ENCODE measurements at places on chromosomes 4 and X.

DNA sequence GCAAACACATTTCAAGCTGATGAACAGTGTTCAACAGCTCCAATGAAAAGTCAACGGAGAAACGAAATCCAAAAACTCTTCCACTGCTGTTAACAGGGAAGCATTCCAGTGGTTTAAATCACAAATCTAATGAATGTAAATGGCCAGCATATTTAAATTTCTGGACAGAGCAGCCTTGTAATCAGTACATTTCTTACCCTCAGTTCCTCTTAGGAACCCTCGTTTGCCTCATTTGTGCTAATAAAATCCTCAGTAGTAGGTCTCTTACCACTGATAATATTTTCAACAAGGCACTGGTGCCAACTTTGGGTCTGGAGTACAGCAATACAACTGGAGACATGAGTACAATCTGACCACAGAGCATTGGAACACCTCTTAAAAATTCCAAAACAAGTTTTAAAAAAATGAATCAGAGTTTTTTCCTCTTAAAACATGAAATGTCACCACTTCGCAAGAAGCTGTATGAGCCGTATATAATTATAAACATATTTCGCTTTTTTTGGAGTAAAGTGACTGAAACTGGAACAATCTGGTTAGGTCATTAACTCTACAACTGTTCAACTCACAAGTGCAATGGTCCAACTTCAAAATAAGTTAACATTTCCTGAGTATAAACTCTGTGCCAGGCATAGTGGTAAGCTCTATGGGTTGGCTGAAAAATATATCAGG, 211.2 kb downstream of the CPEB2 start:
- no peak for DNase-seq

DNA sequence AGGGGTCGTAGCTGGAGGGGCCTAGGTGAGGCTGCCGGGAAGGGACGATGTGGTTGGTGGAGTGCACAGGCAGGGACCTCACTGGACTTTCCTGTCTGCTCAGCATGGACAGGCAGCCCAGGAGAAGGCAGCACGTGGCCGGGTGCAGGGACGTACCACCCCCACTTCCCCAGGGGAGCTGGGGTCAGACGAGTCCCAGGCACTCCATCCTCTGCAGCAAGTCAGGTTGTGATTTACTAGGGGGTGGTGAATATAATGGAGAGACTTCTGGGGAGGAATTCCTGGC, 1.5 kb upstream of the CTBP1 start:
- no peak for DNase-seq

DNA sequence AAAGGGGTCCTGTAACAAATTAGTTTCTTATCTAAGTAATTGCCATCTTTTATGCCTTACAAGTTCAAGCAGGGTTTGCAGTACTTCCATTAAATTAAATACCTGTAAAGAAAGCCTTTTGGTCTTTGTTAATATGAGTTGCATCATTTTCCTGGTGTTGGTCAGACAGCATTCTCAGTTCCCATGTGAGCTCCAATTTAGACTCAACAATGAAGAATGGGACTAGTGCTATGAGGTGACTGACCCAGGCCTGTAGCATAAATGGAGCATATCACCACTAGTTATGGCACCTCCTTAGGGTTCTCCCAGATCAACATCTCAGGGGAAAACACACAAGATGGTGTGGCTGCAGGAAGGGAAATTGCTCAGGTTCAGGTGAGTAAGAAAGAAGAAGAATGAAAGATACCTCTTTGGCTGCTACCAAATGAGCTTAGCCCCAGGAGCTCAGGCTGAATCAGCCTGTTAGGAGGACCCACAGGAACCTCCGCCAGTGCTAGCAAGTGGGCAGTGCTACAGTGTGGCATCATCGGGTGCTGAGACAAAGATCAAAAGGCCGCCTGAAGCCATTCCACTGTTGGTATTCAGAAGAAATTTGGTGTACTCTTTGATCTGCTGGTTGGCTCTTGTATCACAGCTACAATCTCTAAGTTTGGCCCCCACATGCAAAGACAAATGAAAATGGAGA, 1.8 kb downstream of the TTC29 start:
- no peak for DNase-seq

DNA sequence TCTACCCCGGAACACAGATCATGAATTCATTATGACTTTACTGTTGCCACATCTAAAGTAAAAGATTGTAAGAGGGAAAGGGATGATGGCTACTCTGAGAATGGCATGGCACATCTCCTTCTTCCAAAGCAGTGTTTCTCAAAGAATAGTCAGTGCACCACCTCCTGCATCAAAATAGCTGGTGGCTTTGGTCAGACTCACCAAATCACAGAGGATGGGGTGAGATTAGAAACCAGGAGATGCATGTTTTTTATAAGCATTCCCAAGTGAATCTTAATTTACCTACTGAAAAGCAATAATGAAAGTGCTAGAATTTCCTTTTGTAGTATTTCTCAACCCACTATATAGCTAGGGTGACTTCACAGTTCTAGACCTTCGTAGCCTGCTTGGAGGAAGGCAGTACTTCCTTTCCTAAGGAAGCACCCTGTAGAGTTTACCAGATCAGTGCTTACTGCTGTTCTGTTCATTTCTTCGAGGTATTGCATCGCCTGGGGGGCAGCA, 340.8 kb upstream of the KLF3 start:
- DNase-seq, result no peak

- DNase-seq, result no peak
Measured at GRCh38 chr4:145340071-145340675, 141.5 kb upstream of the SMAD1 start.

Measured in stimulated activated CD8-positive, alpha-beta memory T cell treated with anti-CD3 and anti-CD28 coated beads, Interleukin-15, amount 100 ng/mL, for 24 hours (primary cell).